ENCODE measurements at places on chromosomes 12 and 14.

- no peak for DNase-seq
These were observed 105.1 kb downstream of the AKAP6 start for GRCh38 chr14:32434180-32434579.

- DNase-seq = no peak
These were observed 58.9 kb upstream of the HMGA2 start for GRCh38 chr12:65765436-65765813.

- no peak for DNase-seq
These were observed 6.0 kb downstream of the CACNA1C start for GRCh38 chr12:2058837-2059236.

DNA sequence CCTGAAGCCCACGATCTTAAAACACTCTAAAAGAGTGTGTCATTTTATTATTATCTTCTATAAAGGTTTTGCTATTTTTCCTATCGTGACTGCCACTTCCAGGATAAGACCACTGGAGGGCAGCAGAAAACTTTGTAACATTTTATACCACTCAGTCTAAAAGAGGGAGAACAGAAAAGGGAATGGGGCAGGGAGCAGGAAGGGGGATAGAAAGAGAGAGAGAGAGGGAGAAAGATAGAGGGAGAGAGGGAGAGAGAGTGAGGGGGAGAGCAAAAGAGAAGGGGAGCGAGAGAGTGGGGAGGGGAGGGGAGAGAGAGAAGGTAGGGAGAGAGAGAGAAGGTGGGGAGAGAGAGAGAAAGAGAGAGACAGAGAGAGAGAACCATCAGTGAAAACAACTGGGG lies 2.0 kb upstream of the ART4 start:
- peak; percentile 18 for DNase-seq

DNA sequence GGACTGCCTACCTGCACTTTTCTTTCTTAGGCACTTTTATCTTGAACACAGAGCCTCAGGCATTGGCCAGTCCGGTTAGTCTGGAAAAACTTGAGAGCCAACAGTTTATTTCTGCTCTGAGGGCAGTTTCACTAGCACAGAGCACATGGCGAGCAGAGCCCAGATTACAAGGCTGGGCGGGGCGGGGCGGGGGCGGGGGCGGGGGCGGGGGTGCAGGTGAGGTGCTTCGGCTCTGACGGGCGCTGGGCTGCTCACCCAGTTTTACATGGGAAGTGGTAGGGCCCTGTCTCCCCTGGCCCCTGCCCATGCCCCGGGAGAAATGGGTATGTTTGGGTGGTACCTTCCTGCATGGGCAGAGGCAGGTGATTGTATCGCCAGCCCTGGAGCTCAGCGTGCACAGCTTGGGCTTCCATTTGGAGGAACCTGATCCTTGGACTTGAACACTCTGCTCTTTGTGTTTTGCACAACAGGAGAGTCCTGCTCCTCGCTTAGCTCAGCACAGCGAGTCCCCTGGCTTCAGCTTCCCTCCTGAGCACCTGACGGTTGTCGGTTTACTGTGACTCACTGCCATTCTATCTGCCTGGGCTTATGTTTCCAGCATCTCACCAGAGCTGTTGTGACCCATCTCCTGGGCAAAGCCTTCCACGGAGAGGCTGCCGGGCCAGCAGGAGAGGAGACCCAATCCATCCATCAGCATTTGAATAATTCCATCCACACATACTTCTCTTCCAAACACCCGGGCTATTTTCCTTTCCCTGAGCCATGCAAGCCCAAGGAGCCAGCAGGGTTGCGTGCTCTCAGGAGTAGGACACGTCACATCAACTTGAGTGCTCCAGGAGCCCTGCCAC lies 108.5 kb downstream of the ARF6 start:
- DNase-seq = peak; percentile 36

DNA sequence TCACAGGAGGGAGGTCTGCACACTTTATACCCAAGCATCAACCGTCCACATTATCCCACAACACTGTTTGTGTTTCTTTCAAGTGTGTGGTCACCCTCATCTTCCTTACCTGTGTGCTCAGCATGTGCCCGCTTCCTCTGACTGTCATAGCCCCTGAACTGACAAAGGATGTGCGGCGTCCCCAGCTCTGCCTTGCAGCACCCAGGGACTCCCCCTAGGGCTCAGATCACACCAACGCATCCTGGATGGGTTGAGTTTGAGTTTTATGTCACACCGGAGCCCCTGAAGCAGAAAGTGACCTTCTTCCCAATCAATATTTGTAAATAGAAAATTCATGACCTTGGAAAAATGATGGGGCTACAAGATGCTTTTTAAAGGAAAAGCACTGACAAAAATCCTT lies 770.7 kb upstream of the TMEM132C start:
- no peak for DNase-seq

GRCh38 chr12:120134307-120134980 lies 17.9 kb upstream of the RAB35 start:
- no peak for DNase-seq

- no peak for DNase-seq
These were observed 53.7 kb downstream of the TMTC2 start for GRCh38 chr12:82740129-82741000.

All from activated CD4-positive, CD25-positive, alpha-beta regulatory T cell treated with anti-CD3 and anti-CD28 coated beads, Interleukin-2, amount 50 U/mL, for 16 hours (primary cell).